ENCODE measurements at places on chromosomes 7 and 10.

- no peak for DNase-seq
These were observed 168.4 kb upstream of the WNT16 start for GRCh38 chr7:121160150-121161008.

DNA sequence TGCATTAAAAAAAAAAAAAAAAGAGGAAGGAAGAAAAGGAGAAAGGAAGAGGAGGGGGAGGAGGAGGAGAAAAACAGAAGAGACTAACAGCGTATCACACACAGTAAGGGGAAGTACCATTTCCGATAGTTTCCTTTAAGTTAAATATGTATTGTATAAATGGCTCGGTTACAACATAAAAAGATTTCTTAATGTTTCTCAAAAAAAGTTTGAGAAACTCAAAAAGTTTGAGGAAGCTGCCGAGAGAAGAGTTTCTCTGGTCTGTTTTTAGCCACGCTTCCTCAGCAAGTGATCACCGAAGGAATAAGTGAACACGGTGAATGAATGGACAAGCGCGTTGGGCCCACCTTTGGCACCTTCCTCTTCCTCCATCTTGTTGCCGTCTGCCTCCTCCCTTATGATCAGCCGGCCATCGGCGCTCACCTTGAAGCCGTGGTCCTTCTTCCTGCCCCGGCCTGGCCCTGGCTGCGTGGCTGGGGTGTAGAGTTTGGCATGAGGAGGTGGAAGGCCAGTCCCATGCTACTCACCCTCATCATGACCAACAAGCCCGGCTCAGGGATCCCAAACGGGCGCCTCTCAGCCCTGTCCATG, 31.3 kb upstream of the FRAT2 start:
- DNase-seq: no peak

- no peak for DNase-seq
These were observed 2.8 kb downstream of the CALML5 start for GRCh38 chr10:5496261-5497250.

GRCh38 chr7:82204694-82205093, 238.9 kb downstream of the CACNA2D1 start:
- no peak for DNase-seq
